ENCODE measurements at places on chromosomes 5 and 9. TPM values are rescaled to one million over a fixed set of nuclear protein-coding genes. Genes with fewer than 3 reads are reported as not detected.

PLPPR1 gene
- total RNA-seq: 0.25 TPM

DNA sequence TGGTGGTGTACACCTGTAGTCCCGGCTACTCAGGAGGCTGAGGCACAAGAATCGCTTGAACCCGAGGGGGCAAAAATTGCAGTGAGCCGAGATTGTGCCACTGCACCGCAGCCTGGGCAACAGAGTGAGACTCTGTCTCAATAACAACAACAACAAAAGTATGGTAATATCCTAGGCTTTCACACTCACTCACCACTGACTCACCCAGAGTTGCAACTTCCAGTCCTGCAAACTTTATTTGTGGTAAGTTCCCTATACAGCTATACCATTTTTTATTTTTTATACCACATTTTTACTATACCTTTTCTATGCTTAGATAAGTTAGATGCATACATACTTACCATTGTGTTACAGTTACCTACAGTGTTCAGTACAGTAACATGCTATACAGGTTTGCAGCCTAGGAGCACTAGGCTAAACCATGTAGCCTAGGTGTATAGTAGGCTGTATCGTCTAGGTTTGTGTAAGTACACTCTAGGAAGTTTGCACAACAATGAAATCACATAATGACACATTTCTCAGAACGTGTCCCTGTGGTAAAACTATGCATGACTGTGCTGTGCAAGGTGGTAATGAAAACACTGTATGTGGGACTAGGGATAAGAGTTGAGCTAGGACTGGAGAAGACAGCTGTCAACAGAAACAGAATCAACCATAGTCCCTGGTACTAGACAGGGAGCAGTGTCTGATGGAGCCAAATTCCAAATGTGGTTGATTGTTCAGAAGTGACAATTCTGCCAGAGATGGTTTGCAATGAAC lies 109.5 kb upstream of the RAD23B start:
- H3K27ac ChIP-seq: no peak overlapping the region
- no peak for DNase-seq
- H3K27me3 ChIP-seq: no peaks in the 10 kb centered on the region
- H3K4me1 ChIP-seq: no peaks in the 10 kb centered on the region
- no peaks in the 10 kb centered on the region for H3K36me3 ChIP-seq

- no peaks in the 10 kb centered on the region for H3K36me3 ChIP-seq
- no peak for DNase-seq
- H3K27ac ChIP-seq: no peak overlapping the region
- H3K27me3 ChIP-seq: no peaks in the 10 kb centered on the region
- no peak overlapping the region for H3K4me3 ChIP-seq
Measured at GRCh38 chr9:91785447-91785842, 164.6 kb downstream of the ROR2 start.

DNA sequence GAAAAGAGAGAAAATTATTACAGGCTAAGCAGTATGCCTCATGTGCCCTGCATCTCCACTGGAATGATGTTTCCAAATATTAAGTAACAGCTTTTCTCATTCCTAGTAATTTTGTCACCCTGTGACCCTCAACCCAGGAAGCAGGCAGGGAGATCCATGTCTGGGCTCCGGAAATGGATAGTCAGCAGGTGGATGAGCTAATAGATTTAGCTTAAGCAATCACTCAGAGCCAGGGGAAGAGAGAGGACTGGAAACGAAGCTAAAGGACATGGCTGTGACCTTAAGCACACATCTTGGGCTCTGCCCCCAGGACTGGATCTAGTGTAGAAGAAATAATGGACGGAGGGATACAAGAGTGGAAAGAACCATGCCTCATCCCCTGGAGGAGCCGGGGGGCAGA lies 89.5 kb downstream of the ARSB start:
- DNase-seq: no peak
- H3K4me1 ChIP-seq: no peaks in the 10 kb centered on the region
- H3K27ac ChIP-seq: no peak overlapping the region
- no peaks in the 10 kb centered on the region for H3K36me3 ChIP-seq
- no peaks in the 10 kb centered on the region for H3K27me3 ChIP-seq

FAM120AOS gene
- total RNA-seq: 56.5 TPM

TEX10 gene
- 11.5 TPM for total RNA-seq

GRCh38 chr9:135081731-135082130 lies 5.7 kb upstream of the OLFM1 start:
- peaks cover 6% of the 10 kb centered on the region for H3K4me1 ChIP-seq
- no peak for DNase-seq
- no peak overlapping the region for H3K27ac ChIP-seq
- H3K36me3 ChIP-seq: no peaks in the 10 kb centered on the region
- no peak overlapping the region for H3K4me3 ChIP-seq

DNA sequence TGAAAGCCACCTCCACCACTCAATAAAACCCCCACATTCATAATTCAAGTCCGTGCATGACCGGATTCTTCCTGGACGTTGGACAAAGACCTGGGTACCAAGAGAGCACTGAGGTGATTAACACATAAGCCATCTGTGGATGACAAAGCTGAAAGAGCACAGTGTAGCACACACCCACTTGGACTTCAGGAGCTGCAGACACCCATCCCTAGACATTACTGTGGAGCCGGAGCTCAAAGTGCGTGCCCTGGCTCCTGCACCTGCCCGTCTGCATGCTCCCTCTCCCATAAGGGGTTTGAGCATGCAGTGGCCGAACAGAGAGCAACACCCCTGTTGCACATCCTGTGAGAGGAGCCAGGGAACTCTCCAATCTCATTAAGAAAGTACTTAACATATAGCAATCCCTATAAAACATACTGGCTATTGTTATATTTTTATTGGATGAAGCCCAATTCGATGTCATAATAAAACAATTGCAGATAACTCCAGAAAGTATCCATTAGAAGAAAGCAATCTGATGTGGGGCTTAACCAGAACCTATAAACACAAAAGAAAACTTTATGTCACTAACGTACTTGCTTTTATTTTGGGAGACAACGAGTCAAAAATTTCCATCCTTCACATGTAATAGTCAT lies 1174.2 kb upstream of the C9orf72 start:
- H3K4me1 ChIP-seq: no peaks in the 10 kb centered on the region
- H3K27ac ChIP-seq: no peak overlapping the region
- no peak for DNase-seq

DNA sequence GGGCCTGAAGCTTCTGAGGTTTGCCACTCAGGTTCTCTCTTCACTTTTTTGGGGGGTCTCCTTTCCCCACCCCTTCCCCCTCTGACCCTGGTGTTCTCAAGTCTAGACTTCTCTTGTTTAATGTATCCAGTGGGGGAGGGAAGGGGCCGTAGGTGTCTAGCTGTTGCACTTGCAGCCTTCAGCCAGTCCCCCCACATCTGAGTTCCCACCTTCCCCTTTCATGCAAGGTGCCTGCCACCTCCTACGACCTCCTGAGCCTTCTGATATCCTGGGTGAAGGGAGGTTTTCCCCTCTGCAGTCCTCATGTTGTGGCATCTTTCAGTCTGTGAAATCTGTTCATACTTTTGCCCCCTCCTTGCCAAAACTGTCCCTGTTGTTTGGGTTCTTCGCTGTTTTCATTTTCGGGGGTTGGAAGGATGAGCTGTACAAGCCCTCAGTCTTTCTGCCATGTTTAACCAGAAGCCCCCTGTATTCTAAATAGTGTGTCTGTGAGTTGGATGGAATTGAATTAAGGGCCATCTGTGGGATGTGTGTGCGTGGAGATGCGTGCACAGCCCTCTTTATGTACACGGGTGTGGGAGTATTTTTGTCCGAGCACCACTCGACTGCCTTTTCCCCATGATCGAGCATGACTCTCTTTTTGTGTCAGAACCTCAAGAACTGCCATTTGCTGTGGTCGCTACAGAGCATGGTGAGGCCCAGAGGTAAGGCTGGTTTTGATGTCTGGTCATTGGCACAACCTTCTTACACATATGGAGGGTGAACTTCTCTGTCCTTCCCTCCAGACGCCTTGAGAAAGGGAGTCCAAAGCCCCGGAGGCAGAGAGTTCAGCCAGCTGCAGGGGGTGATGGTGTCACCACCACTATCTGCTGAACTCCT lies 23.6 kb downstream of the PRRC2B start:
- H3K27ac ChIP-seq: no peak overlapping the region
- peaks cover 15% of the 10 kb centered on the region for H3K4me1 ChIP-seq
- DNase-seq: no peak

PTGDS gene
- 26.1 TPM for total RNA-seq

STX17 gene
- 23.3 TPM for total RNA-seq

- no peaks in the 10 kb centered on the region for H3K27me3 ChIP-seq
Measured at GRCh38 chr5:141780240-141780951, 97.8 kb downstream of the PCDH1 start.

PCDH12 gene
- total RNA-seq: 1.3 TPM

DDX4 gene
- not detected for total RNA-seq
